Activated T-cell treated with anti-CD3 and anti-CD28 coated beads for 48 hours (primary cell): ENCODE measurements at places on chromosomes 7 and 10.

DNA sequence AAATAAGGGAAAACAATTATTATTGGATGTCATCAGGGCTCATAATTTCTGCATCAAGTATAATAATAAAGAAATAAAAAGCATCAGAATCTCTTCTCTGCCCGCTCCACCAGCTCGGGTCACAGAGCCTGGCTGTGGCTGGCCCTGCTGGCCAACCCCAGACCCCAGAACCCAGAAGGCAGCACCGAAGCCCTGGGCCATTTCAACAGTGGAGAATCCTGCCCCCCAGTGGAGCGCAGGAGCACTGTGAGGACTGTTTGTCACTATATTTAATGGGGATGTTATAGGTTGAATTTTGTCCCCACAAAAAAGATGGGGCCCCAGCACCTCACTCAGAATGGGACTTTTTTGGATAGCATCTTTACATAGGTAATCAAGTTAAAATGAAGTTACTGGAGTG lies 27.3 kb downstream of the DENND11 start:
- no peak for DNase-seq

DNA sequence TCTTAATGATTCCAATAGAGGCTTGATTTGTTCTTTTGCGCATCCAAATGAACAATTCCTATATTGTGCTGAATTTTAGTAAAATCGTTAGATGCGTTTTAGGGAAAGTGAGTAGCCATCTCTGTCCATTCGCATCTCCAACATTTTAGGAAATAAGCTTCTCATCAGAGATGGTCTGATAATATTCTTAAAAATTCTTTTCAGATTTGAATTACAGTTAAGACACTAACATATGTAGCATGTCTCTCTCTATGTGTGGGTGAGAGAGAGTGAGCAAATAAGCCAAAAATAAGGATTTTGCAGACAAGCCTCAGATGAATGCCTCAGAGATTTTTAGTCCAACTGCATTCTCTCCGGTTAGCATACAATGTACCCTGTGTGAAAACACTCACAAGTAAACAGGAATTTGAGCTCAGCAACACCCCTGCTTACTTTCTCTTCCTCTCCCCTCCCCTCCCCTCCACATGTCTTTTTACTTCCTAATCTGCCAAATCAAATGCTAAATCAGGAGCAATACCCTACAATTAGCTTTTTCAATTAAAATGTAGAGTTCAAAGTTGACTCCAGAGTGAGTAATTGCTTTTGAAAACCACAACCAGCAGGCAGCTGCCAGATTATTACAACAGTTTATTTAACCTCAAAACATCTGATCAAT lies 354.4 kb downstream of the CRPPA start:
- DNase-seq: no peak

DNA sequence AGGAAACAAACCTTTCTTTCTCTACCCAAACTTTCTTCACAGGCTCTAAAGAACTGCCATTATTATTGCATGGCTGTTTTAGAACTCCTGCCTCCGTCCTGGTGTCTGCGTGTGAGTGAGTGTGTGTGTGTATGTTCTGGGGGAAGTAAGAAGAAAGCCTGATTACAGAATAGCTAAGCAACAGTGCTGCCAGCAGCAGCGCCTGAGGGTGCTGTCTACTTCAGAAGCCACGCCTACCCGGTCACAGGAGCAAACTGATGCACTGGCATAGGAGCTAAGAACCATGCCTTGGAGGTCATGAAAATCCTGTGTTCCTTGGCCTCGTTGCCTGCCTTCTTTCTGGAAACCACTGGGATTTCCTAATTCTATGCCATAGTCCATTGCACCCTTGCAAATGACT lies 25.2 kb downstream of the LIPK start:
- no peak for DNase-seq

GRCh38 chr7:137989094-137989493 lies 12.8 kb downstream of the CREB3L2 start:
- no peak for DNase-seq

DNA sequence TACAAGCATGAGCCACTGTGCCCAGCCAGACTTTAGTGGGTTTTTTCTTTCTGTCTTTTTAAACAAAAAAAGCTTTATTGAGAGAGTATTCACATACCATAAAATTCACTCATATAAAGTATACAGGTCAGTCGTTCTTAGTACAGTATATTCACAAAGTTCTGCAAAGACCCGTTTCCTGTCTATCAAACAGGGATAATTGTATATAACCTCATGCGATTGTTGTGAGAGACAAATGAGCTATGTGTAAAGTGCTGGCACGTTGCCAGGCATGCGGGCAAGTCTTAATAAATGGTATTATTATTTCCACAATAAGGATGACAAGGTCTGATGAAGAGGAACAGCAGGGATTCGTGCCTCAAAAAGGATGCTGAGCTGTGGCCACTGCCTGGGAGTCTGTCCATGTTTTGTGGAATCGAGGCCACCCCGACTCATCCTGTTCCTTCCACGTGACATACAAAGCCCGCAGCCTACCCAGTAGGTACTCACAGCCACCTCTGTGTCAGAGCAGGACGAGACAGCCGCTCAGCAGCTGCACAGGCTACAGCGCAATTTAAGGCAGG lies 51.6 kb downstream of the SMKR1 start:
- peak; percentile 31 for DNase-seq

DNA sequence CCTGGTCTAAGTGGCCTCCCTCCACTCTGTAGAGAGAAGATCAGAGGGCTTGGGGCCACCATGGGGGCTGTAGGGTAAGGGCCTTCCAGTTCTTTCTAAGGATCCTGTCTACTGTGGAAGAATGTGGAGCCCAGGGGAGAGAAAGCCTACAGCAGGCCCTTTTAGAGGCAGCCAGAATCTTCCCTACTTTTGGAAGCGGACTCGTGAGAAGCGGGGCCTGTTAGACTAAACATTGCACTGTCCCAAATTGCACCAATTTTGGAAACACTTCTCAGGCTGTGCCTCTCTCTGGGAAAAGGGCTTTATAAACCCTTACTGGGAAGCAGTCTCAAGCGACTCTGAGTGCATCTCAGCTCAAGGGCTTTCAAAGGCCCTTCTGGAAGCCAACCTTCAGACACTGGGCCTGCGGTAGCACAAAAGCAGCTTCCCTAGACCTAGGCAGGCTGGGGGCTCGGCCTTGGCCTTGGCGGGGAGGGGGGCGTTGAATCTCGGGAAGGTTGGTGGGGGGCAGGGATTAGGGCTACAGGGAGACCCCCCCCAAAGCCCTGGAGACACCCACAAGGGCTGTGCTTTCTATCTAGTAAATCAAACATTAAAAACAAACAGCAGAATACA lies 298.1 kb downstream of the GFRA1 start:
- no peak for DNase-seq

- no peak for DNase-seq
Observed at GRCh38 chr10:116836083-116836482, 13.2 kb upstream of the ENO4 start.

GRCh38 chr7:137980308-137980707 lies 21.6 kb downstream of the CREB3L2 start:
- no peak for DNase-seq

DNA sequence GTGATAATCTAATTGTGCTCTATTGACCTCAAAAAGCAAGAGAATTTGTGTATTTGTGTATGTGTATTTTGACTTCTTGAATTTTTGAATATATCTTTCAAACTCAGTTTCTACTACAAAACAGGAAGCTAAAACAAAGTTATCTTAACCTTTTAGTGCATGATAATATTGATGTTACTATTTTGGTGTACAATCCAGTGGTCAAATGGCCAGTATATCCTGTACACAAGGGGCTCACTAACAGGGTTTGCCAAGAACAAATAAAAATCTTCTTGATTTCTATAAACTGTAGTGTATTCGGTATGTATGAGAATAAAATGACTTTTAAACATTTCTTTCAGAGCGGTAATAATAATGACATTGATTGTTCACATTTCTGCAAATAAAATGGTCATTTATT lies 69.6 kb downstream of the FOXP2 start:
- no peak for DNase-seq

GRCh38 chr7:35185908-35186731 lies 67.8 kb downstream of the TBX20 start:
- peak; percentile 14 for DNase-seq

- DNase-seq: no peak
Observed at GRCh38 chr10:111290649-111291048, 213.8 kb downstream of the ADRA2A start.

DNA sequence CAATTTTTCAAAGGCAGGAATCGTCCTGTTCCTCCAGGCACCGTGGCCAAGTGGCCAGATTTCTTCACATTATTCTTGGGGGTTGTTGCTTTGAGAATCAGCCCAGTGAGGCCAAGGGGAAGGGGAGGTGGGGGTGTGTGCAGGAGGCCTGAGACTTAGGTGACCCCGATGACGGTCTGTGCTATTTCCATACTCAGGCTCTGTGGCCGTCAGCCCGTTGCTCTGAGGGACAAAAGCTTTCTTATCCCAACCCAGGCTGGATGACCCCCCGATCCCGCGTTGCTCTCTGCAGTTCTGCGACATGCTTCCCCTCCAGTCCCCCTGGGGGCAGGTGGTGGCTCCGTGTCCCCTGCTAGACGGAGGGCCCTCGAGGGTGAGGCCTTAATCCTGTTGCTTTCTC lies 14.2 kb downstream of the DOCK1 start:
- DNase-seq: no peak
